ENCODE measurements at places on chromosomes 7 and 10.

GRCh38 chr10:35329520-35329919, 6.8 kb upstream of the CCNY start:
- DNase-seq: no peak

DNA sequence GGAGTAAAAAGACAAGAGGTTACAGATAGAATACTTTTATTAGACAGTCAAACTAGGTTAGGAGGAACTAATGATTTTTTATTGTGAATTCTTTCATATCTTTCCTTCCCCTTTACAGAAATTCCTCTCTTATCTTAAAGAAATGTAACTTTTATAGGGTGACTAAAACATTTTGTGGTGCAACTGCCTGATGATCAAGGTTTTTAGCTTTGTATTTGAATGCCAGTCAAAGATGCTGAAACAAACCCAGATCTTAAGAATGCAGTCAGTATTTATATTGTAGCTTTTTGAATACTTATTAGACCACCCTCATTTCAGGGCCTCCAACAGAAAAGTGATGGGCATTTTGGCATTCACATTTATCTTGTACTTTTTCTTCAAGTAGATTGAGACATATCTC, 27.4 kb downstream of the TAX1BP1 start:
- no peak for DNase-seq

GRCh38 chr10:5743736-5744135, 59.1 kb downstream of the TASOR2 start:
- no peak for DNase-seq

DNA sequence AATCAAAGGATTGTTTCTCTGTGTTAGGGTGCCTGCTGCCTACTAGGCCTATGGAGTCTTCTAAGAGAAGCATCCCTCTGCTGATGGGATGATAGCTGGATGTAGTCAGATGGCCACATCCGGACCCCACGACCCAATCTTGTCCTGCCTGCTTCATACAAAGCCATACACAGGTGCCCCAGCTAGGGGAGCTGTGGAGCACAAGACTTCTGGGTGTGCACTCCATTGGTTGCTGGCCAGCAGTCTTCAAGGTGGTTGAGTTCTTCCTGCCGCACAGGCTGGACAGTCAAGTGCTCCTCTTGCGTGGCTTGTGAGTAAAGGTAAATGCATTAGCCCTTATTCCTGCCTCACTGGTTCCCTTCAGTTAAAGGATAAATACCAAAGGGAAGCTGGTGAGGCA, 120.2 kb downstream of the TEX36 start:
- no peak for DNase-seq

DNA sequence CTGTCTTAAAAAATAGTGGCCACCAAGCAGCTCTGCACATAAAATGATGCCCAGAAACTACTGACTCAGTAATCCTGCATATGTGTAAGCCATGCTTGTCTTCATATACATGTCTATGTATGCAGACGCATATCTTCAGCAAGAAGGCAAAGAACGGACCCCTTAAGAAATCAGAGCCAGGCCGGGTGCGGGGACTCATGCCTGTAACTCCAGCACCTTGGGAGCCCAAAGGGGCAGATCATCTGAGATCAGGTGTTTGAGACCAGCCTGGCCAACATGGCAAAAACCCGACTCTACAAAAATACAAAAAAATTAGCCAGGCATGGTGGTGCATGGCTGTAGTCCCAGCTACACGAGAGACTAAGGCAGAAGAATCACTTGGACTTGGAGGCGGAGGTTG, 295.0 kb downstream of the TCERG1L start:
- DNase-seq: no peak

DNA sequence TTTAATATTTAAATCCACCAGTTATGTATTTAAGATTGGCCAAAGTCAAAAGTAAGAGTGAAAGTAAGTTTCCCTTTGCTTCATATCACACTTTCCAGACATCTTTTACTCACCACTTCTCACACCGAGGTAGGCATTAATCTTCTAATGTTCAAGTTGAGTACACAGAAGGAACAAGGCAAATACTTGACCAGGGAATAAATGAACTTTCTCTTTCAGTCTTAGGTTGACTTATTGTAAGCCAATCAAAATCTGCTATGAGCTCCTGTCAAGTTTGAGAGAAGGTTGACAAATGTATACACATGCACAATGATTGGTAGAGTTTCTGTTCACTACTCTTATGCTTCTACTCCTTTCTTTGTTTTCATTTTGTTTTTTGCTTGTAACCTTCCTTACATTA, 842.5 kb downstream of the REEP3 start:
- DNase-seq: no peak

DNA sequence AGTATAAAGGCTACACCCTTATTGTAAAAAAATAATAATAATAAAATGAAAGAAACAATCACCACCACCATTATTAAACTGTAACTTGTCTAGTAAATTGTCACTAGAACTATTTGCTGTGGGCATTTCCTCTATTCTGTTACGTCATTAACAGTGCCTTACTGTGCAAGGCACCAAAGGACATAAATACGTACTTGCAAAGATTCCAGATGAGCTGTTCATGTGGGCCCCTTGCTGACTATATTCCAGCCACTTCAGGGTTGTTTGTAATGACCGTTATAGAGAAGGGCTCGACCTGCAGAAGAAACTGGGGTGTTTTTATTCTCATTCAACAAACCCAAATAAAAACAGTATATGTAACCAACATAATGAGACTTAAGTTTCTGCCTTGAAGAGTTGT, 60.4 kb downstream of the KLRG2 start:
- DNase-seq: no peak

DNA sequence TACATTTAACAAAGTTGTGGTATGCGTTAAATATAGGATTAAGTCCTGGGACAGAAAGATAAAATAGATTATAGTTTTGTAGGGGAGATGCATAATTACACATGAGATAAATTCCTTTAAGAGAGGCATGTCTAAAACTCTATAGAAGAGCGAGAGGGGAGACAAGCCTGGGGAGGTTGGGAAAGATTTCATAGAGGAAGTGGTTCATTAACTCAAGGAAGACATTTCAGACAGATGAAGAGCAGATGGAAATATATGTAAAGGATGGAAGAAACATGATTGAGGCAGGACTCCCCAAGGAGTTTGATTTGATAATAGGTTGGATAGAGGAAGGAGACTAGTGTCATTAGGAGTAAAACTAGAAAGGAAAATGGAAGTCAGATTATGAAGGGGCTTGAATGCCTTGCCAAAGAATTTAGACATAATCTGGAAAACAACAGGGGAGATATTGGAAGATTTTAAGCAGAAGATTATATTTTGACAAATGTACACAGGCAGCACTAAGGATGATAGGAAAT, 96.1 kb downstream of the PHTF2 start:
- DNase-seq: no peak

DNA sequence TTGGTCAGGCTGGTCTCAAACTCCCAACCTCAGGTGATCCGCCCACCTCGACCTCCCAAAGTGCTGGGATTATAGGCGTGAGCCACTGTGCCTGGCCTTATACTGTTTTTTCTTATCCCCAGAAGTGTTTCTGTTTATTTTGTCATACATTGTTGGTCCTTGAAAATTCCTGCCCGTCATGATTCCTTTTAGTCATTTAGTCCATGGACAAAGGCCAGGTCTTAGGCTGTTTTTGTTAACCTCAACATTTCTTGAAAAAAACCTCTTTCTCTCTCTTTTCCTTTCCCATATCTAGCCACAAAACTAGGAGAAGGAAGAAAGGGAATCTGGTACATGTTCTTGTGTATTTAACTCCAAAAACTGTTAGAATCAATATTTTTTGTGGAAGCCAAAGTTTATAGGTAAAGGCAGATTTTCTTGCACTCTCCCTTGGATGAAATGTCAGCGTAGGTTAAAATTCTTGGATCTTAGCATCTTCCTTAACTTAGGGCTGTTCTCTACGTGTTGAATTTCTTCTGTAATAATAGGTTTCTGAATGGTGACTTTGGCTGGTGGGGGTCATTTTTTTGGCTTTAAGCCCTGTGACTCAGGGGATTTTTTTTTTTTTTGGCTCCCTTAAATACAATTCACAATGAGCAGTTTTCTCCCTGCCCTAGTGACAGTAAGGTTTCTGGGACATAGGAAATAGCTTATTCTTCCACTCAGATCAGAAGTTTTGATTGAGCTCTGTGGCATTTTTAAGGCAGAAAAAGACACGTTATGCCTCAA, 500.8 kb downstream of the AUTS2 start:
- no peak for DNase-seq

- DNase-seq: no peak
Observed at GRCh38 chr10:43093423-43094076, 16.7 kb downstream of the RET start.

- peak; percentile 80 for DNase-seq
Observed at GRCh38 chr10:103685880-103686669, 169.3 kb downstream of the SH3PXD2A start.

DNA sequence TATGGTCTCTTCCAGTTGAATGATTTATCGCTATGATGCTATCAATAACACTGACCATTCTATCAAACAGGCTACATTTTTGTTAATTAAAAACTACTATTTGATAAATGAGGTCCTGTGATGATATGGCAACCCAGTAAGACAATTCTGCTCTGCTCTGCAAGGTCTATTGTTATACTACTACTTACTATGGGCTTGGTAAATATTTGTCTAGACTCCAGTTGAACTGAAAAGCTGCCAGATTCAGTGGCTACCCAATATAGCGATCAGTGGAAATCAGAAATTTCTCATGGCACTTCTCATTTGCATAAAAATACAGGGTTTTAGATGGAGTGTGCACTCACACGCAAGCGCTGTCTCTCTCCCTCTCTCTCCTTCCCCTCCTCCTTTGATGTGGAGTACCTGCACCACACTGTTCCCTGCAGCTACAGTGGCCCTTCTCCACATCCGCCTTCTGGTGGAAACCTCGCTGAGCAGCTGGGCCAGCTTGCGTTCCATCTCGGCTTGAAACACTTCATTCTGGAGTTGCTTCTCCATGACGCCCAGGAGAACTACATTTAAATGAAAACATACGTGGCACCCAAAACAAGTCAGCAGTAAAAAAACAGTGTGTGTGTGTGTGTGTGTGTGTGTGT, 77.9 kb downstream of the KIAA1549 start:
- no peak for DNase-seq

- DNase-seq: no peak
Observed at GRCh38 chr7:47259682-47260081, 322.2 kb downstream of the TNS3 start.

GRCh38 chr7:82345886-82346285, 97.7 kb downstream of the CACNA2D1 start:
- DNase-seq: no peak

GRCh38 chr10:67788028-67788886, 49.7 kb downstream of the DNAJC12 start:
- peak; percentile 79 for DNase-seq

DNA sequence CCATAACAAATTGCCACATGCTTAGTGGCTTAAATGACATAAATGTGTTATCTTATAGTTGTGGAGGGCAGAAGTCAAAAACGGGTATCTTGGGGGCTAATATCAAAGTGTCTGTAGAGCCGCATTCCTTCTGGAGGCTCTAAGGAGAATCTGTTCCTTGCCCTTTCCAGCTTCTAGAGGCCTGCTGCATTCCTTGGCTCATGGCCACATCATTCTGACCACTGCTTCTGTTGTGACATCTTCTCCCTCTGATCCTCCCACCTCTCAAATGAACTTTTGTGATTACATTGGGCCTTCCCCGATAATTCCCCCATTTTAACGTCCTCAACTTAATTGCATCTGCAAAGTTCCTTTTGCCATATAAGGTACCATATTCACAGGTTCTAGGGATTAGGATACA, 76.1 kb downstream of the CYP26A1 start:
- no peak for DNase-seq

GRCh38 chr10:80503584-80504157, 34.0 kb upstream of the SH2D4B start:
- DNase-seq: no peak

- DNase-seq: no peak
Observed at GRCh38 chr10:72913287-72913686, 19.7 kb downstream of the OIT3 start.

DNA sequence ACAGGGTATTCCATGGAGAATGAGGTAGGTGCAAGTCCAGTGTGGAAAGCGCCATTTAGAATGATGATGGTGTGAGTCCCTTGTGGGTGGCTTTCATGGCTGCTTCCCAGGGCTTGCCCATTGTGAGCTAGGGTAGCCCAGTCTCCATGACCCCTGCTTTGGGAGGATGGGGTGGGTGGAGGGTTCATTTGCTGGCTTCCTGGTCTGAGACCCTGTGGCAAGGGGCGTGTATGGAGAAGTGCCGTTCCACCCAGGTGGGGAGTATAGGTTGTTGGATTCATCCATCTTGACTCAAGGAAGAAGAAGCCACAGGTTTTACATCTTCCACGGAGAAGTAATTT, 27.7 kb downstream of the CCM2 start:
- DNase-seq: no peak

- no peak for DNase-seq
Observed at GRCh38 chr7:80485721-80486120, 26.1 kb downstream of the GNAT3 start.

GRCh38 chr10:14656052-14656730, 118.5 kb downstream of the FAM107B start:
- peak; percentile 42 for DNase-seq

GRCh38 chr7:49371771-49372170, 401.7 kb upstream of the VWC2 start:
- no peak for DNase-seq

- DNase-seq: no peak
Observed at GRCh38 chr10:93849593-93849992, 44.2 kb upstream of the SLC35G1 start.

- DNase-seq: no peak
Observed at GRCh38 chr10:78472551-78472890, 438.9 kb downstream of the RPS24 start.

DNA sequence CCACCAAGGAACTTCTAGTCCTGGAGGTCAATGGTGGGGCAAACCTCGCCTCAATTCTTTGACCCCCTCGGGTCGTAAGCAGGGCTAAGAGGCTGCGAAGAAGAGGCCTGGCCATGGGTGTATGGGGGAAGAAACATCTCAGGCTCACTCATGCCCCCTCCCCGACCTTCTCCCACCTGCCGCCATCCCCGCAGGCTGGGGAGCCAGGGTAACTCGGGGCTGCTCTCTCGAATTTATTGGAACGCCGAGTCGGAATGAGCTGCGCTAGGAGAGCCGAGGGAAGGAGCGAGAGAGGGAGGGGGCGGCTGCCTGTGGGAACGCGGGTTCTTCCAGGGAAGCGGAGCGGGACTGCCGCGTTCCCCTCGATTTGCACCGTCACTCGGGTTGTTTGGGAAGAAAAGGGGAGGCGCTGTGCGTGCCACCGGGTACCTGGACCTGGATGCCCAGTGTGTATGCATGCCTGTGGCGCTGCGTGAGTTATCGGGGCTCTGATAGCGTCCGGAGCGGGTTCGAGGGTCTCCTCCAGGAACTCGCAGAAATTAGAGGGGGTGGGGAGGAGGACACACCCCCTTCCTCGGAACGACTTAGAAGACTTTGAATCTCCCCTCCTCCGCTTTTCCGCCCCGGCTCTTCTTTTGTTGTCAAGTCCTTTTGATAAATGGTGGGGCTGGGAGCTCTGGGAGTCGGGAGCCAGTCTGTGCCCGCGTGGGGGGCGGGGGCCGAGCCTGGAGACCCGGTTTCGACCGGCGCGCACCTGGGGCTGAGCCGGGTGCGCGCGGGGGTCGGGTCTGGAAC, 1.8 kb upstream of the ZNF503 start:
- no peak for DNase-seq

GRCh38 chr7:78530351-78530750, 731.8 kb downstream of the PHTF2 start:
- no peak for DNase-seq
